ENCODE measurements at places on chromosomes 13 and 19.

GRCh38 chr13:73910733-73911132, 223.5 kb downstream of the KLF12 start:
- no peak for DNase-seq

GRCh38 chr19:590396-590745, 690 bp downstream of the HCN2 start:
- no peak for DNase-seq

DNA sequence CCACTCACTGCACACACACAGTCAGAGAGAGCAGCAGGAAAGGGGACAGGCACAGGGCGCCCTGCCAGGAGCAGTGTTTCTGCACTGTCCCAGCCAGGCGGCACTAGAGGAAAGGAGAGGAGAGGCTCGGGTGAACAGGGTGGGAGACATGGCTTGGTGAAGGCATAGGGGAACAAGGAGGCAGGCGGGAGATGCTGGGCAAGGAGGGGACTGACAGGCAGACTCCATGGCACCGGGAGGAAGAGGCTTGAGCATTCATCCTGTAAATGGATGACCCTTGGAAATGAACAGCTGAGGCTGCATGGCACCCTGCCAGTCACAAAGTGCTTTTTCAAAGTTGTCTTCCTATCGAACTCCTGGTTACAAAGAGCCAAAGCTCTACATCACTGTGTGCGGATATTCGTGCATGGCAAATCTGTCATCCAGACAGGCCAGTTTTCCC, 22.4 kb downstream of the MED26 start:
- DNase-seq: no peak

GRCh38 chr19:30449673-30450072, 77.5 kb downstream of the ZNF536 start:
- DNase-seq: no peak

- DNase-seq: no peak
These were observed 25.6 kb downstream of the LRCH1 start for GRCh38 chr13:46578590-46578975.

DNA sequence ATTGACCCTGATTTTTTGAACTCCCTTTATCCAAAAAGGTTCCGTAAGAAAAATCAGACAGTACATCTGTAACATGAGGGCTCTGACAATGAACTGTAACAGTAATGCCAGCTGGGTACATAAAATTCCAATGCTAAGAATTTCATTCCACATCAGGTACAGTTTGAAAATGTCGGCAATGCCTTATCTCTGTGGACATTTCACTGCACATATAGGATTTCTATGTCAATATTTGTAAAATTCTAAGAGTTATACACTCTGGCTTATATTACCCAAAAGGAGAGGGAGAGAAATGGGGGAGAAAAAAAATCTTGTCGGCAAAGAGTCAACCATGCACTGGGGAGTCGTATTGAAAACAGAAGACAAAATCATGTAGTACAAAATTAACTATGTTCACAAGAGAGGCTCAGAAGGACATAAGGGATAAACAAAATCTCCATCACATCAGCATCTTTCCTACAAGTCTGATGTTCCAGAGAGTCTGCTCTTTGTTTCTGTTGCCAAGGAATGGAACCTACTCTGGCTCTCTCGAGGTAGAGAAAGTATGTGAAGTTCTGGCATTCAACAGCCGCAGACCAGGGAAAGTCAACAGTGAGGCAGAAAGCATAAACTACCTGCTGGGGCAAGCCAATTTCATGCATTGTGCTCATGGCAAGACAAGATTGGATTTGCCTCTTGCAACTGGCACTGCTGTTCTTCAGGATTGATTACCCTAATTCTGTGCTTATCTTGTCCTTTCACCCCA, 72.4 kb downstream of the STARD13 start:
- no peak for DNase-seq

- no peak for DNase-seq
These were observed 12.7 kb upstream of the KIR2DL4 start for GRCh38 chr19:54790711-54791110.

DNA sequence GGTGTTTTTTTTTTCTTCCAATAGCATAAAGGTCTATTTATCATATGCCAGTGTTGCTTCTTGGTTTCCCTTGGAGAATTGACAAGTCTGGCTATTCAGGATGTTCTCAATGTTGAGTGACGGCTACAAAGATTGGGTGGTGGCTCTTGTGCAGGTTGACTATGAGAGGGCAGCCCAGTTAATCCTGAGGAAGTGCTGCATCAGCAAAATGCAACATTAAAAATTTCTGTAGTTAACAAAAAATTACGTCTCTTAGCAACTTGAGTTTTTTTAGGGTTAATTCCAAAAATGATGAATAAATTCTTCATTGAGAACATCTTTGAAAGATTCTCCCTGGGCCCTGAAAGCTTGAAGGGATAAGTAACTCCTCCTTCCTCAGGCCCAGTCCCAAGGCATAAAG, 147.1 kb downstream of the B3GLCT start:
- DNase-seq: no peak

- no peak for DNase-seq
These were observed 117.2 kb downstream of the ZIC5 start for GRCh38 chr13:99854366-99854765.

DNA sequence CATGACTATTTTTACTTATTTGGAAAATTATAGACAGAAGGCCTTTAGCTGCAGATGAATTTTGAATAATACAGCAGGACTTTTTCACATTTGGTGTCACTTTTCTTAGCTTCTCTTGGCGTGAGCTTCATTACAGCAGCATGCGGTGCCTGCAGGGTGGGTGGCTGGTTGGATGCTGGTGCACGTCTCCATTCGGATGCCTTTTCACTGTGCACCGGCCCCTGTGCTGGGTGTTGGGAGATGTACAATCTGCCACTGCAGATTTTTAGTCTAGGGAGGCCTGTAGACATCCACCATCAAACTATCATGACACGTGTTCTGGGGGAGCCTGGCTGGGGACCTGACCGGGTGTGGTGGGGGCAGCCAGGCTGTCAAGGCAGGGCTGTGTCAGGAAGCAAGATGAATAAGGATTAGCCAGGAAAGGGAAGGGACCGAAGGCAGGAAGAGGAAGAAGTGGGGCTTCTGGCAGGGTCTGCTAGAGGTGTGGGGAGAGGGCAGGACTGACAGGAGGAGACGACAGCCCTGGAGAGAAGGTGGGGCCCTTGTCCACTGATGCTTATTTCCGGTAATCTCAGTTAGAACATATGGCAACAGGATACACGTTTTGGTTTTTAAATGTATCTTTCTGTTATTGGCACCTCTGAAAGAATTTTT, 88.8 kb downstream of the ARHGEF7 start:
- no peak for DNase-seq

GRCh38 chr13:51643882-51644281, 59.6 kb downstream of the WDFY2 start:
- DNase-seq: no peak

DNA sequence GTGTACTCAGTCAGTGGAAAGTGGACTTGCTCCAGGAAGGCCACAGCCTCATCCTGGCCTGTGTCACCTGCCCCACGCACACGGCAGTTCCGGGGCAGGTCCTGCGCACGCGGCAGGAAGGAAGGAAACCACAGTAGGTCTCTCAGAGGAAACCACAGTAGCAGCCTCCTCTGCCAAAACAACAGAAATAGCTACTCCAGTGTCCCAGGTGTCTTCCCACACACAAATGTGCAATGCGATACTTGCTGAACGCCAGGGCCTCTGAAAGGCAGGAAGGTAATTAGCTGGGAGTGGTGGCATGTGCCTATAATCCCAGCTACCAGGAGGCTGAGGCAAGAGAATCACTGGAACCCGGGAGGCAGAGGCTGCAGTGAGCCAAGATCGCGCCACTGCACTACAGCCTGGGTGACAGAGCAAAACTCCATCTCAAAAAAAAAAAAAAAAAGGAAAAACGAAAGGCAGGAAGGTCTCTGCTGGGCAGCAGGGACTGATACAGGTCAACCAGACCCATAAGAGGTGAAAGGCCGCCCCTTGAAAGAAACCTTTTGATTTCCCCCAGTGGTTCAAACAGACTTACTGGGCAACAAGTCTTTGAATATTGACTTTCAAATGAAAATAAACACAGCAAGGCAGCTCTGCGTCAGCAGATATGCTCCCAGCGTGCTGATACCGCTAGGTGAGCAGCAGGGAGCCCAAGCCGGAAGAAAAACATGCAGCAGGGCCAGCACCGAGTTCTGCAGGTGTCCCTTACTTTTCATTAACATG, 49.5 kb downstream of the CRYL1 start:
- DNase-seq: peak; percentile 59

DNA sequence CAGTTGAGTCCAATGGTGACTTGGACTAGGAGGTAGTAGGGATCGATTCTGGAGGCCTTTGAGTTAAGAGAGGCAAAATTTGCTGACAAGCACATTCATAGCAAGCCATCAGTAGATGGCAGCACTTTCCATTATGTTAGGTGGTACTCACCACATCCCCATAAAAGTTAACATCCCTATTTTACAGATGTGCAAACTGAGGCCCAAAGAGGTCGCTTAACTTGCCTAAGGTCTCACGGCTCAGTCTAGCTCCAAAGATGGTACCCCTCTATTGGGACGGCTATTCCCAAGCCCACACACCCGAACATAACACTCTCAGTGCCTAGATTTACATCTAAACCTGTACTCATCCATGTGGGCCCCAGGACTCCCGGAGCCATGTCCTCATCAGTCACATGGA, 21.5 kb upstream of the FOSB start:
- no peak for DNase-seq

DNA sequence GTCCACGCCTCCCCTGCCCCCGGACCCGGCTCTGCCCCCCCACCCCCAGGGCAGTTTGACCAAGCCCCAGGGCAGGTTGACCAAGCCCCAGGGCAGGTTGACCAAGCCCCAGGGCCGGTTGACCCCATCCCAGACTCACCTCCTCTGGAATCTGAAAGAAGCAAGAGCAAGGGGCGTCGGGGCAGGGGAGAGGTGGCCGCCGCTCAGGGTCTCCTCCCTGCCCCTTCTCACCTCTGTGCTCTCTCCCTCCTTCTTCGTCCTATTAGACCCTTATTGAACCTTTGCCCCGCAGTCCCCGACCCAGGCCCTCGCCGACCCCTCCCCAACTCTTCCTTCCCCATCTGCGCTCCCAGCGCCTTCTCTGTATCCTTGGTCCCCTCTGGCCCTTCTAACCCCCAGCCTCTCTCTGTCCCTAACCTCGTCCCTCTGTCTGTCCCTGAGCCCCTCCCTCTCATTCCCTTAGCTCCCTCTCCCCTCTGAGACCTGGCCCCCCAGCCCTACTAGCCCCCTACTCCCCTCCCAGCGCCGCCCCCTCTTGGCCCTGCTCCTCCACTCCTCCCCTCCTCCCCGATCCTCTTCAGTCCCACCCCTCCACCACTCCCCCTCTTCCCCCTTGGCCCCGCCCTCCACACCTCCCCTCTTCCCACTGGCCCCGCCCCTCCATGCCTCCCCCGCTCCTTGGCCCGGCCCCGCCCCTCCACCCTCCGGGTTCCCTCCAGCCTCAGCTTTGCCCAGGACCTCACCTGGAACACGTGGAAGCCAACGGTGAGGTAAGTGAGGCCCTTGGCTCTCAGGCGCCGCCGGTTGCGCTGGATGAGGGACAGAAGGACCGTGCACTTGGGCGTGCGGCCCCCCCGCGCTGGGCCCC, 7.6 kb downstream of the CAPN12 start:
- peak; percentile 90 for DNase-seq

DNA sequence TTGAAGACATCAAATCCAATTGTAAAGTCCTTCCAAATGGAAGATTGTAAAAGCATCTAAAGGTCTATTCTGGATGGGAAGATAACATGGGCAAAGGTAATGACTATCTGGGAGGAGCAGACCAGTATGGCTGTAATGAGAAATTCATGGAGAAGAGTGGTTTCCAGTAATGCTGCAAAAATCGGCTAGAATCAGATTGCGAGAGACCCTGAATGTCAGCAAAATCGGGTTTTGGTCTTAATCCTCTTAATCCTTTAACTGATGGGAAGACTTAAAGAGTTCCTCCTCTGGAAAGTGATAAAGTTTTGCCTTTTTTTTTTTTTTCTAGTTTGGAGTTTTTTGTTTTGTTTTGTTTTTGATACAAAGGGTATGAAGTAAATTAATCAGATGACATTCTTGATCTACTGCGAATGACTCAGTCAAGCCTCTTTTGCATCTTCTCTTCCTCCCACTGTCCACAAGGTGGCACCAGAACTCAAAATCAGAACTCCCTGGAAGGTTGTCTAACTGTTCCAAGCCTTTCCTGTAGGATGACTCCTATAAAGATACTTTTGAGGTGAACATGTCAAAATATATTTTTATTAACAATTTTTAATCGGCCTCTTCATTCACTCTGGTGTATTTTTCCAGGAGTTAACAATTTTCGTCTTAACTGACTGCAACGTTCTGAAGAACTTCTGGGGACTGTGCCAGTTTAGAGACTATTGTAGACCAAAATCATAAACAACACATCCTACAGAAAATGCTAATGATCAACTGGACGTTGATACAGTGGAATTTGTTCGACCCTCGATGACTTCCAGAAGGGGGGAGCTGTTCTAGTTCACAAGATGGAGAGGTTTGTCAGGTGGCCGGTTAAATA, 213.3 kb upstream of the MIR17HG start:
- peak; percentile 31 for DNase-seq

GRCh38 chr13:40878823-40879222, 89.4 kb downstream of the SLC25A15 start:
- no peak for DNase-seq

- DNase-seq: no peak
These were observed 112.5 kb downstream of the SOX1 start for GRCh38 chr13:112179421-112179820.

- DNase-seq: no peak
These were observed 72.5 kb upstream of the MTIF3 start for GRCh38 chr13:27522847-27523246.

DNA sequence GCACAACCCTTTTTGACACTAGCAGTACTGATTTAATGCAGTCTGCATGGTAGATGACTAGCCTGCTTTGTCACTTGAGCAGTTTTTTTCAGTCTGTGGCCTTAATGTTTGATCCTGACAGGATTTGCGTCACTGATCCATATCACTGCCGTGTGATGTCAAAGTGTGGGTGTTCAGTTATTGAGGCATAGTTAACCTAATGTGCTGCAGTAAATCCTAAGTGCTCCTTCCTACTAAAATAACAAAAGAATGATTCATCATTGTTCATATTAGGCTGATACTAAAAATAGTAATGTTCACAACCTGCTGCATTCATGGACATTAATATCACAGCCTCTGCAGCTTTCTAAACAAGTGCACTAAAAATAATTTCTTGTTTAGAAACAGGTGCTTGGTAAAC, 121.9 kb upstream of the MLNR start:
- DNase-seq: no peak

GRCh38 chr19:16206637-16207036, 8.9 kb downstream of the AP1M1 start:
- DNase-seq: no peak

DNA sequence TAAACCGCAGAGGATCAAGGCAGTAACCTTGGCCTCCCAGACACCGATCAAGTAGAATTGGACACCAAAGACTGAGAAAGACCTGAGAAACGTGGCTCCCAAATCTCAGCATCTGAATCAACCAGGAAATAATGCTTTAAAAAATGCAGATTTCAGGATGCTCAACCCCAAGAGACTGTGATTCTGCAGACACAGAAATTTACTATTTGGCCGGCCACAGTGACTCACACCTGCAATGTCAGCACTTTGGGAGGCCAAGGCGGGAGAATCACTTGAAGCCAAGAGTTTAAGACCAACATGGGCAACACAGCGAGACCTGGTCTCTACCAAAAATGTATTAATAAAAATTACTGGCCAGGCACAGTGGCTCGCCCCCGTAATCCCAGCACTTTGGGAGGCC, 6.2 kb downstream of the ABCC4 start:
- no peak for DNase-seq

- DNase-seq: no peak
These were observed 62.0 kb upstream of the PCDH20 start for GRCh38 chr13:61477619-61478018.

GRCh38 chr13:73696713-73697112, 437.5 kb downstream of the KLF12 start:
- DNase-seq: no peak
